Activated CD4-positive, alpha-beta T cell treated with anti-CD3 and anti-CD28 coated beads for 36 hours (primary cell): ENCODE measurements at places on chromosomes 6 and 20.

DNA sequence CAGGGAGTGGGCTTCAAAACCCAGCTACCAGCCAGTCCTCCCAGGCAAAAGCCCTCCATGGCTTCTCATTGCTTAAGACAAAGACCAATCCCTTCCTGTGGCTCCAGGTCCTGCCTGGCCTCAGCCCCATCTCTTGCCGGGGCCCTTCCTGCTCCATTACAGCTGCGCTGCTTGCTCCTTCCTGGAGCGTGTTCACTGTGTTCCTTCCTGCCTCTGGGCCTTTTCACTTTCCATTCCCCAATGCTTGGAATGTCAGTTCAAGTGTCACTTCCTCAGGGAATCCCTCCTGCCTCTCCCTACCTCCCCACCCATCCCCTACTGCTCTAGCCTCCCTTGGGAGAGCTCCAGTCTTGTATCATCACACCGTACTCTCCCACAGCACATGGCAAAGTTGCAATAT, 11.1 kb upstream of the ITPR3 start:
- DNase-seq = no peak

- peak; percentile 77 for DNase-seq
Observed at GRCh38 chr20:46752728-46753127, 43.3 kb downstream of the SLC2A10 start.

- DNase-seq = no peak
Observed at GRCh38 chr6:67121115-67121514, 1414.1 kb upstream of the EYS start.

GRCh38 chr6:31308050-31308844, 36.4 kb upstream of the HLA-C start:
- peak; percentile 80 for DNase-seq

DNA sequence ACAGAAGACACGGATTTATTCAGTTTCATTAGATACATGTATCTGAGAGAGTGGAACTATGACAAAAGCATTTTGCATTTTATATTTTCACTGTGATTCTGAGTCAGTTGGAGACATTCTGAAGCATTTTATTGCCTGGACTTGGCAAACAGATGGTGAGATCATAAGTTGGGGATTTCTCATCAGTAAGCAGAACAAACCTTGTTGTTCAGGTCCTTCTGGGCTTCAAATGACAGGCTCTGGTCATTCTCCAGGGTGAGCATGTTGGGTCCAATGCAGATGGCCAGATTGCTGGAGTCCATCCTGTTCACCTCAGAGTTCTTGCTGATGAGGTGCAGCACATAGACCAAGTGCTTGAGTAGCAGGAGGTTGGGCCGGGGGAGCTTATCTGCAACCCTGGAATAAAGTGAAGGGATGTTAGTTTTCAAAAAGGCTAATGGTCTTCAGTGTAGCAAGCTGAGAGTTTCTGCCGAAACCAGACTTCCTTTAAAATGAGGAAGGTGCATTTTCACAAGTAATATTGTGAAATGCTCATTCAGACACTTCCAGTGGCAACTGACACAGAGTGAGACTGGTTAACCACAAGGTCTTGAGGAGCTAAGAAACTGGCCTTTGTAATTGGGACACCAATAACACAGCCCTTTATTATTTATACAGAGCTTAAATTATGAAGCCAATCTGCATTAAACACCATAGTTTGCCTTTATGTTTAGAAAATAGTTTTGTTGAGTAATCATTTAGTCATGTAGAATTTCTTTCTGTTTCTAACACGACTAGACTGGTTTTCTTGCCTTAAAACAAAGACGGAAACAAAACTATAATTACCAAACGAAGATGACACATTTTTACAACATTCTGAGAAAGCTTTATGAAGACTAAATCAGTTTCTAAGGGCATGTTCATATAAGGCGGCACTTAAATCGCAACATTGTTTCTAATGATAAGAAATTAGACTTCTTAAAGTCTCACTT, 5.6 kb downstream of the TAGAP start:
- peak; percentile 52 for DNase-seq

GRCh38 chr6:14217728-14218518, 100.4 kb downstream of the CD83 start:
- DNase-seq = no peak

DNA sequence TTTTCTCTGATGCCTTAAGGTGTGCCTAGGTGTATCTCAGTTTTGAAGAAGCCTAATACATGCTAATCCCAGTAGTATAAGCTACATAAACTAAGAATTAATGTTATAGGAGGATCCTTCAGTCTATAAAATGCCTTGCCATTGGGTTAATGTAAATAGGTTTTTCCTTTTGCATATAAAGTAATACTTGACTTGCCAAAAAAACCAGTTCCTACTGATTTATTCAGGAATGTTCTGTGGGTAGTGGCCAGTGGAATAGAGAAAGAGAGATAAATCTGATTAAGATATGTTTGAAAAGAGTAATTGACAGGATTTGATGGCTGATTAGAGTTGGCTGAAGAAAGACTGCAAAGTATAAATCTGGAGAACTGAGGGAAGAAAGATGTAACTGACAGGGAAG, 273.4 kb downstream of the ZFAND3 start:
- no peak for DNase-seq

- no peak for DNase-seq
Observed at GRCh38 chr20:35575958-35576357, 34.1 kb downstream of the ERGIC3 start.

DNA sequence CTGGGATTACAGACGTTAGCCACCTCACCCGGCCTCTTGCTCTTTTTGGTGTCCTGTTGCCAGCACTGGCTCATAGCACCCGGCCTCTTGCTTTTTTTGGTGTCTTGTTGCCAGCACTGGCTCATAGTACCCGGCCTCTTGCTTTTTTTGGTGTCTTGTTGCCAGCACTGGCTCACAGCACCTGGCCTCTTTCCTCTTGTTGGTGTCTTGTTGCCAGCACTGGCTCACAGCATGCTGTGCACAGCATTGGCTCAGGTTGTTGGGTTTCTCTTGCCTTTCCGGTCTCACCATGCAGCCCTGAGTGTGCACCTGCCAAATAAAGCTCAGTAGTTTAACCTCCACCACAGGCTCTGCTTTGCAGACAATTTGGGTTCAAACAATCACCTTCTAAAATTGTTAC, 208.2 kb downstream of the THBS2 start:
- DNase-seq = no peak

GRCh38 chr6:161257793-161258457, 15.9 kb downstream of the AGPAT4 start:
- no peak for DNase-seq

DNA sequence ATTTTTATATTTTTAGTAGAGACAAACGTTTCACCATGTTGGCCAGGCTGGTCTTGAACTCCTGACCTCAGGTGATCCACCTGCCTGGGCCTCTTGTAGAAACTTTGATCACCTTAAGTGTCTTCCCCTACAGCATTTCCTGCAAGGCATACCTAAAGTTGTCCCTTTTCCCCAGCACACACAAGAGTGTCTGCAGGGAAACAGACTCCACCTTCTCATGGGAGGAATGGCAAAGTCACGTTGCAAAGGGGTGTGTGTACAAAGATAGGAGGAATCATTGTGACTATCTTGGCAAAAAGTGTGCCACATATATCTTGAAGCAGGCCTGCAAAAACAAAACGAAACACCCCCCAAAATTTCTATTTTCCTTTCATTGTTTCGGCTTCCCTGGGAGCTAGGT, 160.8 kb upstream of the RNF24 start:
- DNase-seq = no peak

- no peak for DNase-seq
Observed at GRCh38 chr6:41678511-41679084, 40.3 kb downstream of the MDFI start.

GRCh38 chr6:117711369-117711768, 36.1 kb downstream of the NUS1 start:
- peak; percentile 11 for DNase-seq

- no peak for DNase-seq
Observed at GRCh38 chr6:111417181-111417585, 65.8 kb downstream of the REV3L start.

GRCh38 chr6:57469072-57469471, 151.6 kb downstream of the PRIM2 start:
- DNase-seq = no peak

DNA sequence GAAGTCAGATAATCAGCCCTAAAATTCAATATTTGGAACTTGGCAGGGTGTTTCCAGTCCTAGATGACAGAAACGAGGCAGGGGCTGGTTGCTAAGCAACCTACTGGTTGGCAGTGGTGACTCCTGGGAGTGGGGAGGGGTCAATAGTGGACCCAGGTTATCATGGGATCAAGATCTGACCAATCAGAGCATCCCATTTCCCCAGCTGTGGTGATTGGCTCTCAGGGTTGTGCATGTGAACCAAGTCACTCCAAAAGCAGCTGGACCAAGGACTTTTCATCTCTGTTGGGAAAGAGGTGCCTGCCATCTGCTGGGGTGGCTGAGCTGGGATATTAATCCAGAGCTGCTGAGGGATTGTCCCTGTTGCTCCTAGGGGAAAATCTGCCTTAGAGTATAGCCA, 253.4 kb downstream of the PREX1 start:
- no peak for DNase-seq

- DNase-seq = no peak
Observed at GRCh38 chr20:36676701-36677421, 30.9 kb upstream of the SLA2 start.
